ENCODE measurements at places on chromosomes 5 and 9. TPM values are rescaled to one million over a fixed set of nuclear protein-coding genes. Genes with fewer than 3 reads are reported as not detected.

CER1 gene
- not detected for polyA plus RNA-seq

GLRA1 gene
- polyA plus RNA-seq, result not detected

PRDM12 gene
- polyA plus RNA-seq, result not detected

MARCHF6 gene
- 14.7 TPM for polyA plus RNA-seq

ZDHHC21 gene
- polyA plus RNA-seq, result 1.9 TPM

RRAGA gene
- 53.6 TPM for polyA plus RNA-seq

ADGRV1 gene
- 2.6 TPM for polyA plus RNA-seq

TGFBR1 gene
- 5.2 TPM for polyA plus RNA-seq

NREP gene
- 9.9 TPM for polyA plus RNA-seq

GMCL2 gene
- not detected for polyA plus RNA-seq
